Caudate nucleus (tissue), 63 donors: ENCODE measurements at places on chromosomes 5 and 9.

DNA sequence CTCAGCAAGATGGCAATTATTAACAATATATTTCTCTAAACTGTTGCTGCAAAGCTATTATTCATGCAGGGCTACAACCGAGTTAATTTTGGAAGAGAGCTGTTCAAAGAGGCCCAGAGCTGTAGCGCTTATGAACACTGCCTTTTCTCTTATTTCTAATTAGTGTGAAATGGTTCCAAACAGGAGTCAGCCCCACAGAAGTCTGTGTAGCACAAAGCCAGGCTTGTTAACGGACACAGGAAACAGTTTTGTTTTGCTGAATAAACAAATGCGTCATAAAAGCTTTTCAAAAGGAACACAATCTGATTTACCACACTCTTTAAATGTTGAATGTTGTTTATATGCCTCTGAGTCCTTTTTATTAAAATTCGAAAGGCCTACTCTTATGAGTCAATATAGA lies 396.5 kb downstream of the ANXA1 start:
- no peak for DNase-seq

DNA sequence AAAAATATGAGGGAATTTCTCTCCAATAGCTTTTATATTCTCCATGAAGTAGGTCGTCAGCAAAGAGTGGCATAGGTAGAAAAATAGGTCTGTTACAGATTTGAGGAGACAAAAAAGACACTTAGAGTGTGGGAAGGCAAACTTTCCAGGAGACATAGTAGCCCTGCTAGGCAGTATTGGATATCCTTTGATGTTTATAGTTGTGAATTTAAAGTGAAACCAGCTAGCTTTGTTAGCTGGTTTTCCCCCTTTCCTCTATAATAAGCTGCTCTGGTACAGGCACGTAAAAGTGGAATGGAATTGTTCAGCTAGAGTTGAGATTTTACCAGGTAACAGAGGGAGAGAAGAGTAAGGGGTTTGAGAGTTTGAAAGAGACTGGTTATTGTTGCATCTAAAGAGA lies 17.1 kb upstream of the APC start:
- no peak for DNase-seq

GRCh38 chr5:86896916-86897315 lies 279.2 kb downstream of the COX7C start:
- no peak for DNase-seq

- no peak for DNase-seq
These were observed 37.8 kb downstream of the GOLPH3 start for GRCh38 chr5:32136342-32136741.

DNA sequence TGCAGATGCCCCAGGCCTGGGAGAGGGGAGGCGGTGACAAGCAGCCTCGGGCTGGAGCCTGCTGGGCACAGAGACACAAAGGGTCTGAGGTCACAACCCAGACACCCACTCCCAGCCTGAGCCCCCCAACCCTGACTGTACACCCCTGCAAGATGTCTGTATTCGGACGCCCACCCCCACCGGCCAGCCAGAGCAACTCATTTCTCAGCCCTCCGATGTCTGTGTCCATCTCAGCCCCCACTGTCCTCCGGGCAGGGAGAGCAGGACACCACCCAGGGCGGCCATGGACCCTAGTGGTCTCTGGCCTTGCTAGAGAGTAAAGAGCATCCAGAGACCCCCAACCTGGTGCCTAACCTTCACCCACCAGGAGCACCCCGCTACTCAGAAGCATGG lies 3.9 kb downstream of the LCN12 start:
- no peak for DNase-seq

DNA sequence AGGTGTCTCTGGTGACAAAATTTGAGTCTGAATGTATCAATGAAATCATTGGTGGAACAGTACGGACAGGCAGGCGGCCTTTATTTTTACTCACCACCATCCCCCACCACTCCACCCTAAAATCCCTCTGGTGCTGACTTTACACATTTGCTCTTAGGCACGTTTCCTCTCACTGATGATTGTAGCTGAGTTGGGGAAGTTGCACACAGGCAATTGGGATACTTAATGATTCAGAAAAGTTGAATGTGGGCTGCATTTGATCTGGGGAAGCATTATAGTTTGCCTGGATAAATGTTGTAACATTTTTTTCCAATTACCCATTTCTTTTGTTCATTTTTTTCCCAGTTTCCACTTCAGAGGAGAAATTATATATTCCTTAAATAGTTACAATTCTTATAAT lies 658.4 kb downstream of the TLR4 start:
- DNase-seq = no peak

DNA sequence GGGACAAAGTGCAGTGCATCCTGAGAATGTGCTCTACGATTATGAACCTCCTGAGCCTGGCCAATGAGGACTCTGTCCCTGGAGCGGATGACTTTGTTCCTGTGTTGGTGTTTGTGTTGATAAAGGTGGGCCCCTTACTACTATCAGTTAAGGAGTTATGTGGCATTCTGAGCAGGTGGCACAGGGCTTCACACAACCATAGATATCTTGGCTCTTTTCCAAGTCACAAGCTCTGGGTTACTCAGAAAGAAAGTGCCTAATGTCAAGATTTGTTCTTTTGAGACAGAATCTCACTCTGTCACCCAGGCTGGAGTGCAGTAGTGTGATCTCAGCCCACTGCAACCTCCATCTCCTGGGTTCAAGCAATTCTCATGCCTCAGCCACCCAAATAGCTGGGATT lies 99.0 kb downstream of the GAPVD1 start:
- no peak for DNase-seq

DNA sequence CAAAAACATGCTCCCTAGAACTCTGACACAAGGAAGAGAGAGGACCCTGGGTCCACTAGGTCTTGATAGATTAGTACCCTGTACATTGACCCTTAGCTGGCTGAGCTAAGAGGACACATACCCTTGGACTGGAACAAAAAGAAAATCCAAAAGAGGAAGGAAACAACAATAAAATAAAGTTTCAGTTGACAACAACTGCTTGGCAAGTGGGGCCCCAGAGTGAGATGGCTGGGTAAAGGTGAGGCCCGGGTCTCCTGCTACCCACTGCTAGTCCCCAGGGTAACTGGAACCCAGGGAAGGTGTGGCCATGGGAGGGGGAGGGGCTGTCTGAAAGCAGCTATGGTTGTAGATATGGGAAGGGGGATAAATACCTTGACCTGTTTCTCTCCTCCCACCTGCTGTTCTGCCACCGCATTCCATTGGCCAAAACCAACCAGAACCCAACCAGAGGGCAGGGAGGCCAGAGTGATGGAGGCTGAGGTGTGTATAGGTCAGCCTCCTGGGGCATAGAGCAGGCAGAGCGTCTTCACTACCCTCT lies 11.7 kb downstream of the TAL2 start:
- DNase-seq = no peak

GRCh38 chr9:127537792-127538191 lies 74.3 kb upstream of the STXBP1 start:
- DNase-seq = no peak

DNA sequence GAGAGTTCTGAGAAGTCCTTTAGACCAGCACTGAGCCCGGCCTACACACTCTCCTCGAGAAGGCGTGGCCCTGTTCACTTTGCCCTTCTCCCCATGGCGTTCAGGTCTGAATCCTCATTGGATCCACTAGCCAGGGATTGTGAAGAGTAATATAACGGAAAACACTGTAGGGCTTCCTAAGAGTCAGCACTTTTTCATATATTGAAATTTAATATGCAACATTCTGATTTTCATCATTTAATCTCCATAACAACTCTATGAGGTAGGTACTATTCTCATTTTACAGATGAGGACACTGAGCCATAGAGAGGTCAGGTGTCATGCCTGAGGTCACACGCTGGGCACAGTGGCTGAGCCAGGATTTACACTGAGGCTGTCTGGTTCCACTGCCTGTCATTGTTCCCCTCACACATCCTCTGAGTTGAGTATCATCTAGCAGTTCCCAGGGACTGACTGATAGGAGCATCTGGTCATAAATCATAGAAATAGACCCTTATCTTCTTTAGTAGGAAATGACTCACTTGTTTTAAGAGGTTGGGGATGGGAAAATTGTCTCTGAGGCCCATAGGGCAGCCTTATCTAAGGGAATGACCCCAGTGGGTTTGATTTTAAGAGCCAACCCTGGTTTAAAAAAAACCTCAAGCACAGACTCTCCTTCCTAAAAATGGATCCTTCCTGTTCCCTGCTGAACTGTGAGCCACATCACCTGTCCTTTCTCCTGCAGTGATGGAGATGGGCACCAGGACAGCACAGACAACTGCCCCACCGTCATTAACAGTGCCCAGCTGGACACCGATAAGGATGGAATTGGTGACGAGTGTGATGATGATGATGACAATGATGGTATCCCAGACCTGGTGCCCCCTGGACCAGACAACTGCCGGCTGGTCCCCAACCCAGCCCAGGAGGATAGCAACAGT lies 41.2 kb downstream of the THBS4 start:
- no peak for DNase-seq

DNA sequence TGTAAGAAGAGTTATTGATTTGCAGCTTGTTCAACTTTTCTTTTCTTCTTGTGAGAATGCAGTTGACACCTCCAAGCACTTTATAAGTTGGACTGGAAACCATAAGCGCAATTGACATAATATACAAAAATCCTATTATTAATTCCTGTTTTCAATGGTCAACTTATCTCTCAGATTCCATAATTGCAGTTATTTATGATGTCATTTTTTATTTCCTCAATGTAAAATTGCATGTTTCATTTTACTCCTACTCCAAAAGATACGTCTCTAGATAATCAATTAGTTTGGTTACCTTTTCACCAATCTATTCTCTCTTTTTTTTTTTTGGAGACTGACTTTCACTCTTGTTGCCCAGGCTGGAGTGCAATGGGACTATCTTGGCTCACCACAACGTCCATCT lies 1416.1 kb upstream of the CDH6 start:
- no peak for DNase-seq

- DNase-seq = no peak
These were observed 157.0 kb downstream of the C9orf152 start for GRCh38 chr9:110050925-110051355.

- peak; percentile 50 for DNase-seq
These were observed 4.6 kb upstream of the MYOZ3 start for GRCh38 chr5:150656191-150657132.

GRCh38 chr9:19020886-19021455 lies 12.0 kb downstream of the SAXO1 start:
- DNase-seq = no peak

GRCh38 chr9:114037961-114038723 lies 40.0 kb downstream of the AMBP start:
- DNase-seq = no peak

GRCh38 chr9:69004836-69005235 lies 9.1 kb downstream of the PRKACG start:
- no peak for DNase-seq

DNA sequence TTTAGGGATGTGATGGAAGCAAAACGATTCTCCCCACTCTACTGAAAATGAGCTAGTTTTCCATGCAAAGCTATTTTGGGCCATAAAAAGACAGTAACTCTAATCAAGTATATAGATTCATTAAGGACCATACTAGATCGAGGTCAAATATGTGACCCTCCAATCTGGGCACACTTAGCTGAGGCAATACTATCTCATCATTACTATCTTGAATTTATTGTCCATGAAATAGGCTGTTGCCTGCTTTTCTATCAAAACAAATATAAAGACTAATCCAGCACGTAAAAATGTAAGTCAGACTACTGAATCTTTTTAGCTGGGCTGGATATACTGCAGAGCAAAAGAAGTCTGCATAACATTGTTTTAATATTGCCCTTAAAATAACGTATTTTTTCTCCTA lies 943.1 kb downstream of the NR2F1-AS1 start:
- DNase-seq = no peak

DNA sequence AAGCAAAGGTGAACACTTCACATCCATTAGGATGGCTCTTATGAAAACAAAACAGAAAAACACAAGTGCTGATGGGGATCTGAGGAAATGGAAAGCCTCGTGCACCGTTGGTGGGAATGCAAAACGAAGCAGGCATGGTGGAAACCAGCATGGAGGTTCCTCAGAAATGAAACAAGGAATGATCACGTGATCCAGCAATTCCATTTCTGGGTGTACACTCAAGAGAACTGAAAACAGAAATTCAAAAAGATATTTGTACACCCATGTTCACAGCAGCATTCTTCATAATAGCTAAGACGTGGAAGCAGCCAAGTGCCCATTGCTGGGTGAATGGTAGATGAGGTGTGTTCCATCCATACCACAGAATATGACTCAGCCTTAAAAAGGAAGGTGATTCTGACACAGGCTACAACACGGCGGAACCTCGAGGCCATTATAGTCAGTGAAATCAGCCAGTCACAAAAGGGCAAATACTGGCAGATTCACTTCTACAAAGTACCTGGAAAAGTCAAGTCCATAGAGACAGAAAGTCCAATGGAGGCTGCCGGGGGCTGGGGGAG lies 87.2 kb upstream of the RAPGEF1 start:
- DNase-seq = no peak

DNA sequence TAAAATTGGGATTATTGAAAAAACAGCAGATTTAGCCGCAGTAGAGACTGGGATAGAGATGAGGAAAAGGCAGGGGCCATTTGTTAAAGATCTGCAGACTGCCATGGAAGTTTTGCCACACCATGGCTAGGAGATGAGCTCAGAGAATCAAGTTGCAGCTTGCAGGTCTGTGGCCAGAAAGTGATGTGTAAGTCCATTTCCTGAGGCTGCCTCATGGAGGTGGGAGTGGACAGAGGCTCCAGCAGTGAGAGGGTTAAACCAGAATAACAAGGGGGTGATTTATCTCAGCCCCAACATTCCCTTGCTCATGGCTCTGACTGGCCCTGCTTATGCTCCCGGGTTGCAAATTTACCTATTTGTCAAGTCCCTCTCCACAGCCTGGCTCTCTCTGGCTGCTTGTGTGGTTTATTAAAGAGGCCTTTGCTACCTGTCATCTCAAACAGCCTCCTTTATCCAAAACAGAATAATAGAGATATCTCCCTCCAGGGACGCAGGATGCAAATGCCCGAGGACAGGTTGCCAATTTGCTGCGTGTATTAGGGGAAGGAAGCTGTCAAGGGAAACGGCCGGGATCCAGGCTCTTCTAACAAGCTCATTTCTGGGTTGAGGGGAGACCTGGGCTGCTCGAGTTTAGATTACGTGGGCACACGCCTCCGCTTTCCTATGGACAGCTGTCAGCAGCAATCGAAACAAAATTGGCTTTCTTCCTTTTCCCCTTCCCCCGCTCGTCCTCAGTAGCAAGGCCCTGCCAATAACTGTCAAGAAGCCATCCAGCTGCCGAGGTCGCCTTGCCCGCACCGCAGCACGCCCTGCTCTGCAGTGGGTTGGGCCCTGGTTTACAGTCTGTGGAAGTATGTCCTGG lies 72.8 kb upstream of the PITX1 start:
- no peak for DNase-seq
